LoVo (cell line): ENCODE measurements at places on chromosomes 4 and X.

- no peak for DNase-seq
These were observed 20.6 kb upstream of the BBS12 start for GRCh38 chr4:122711919-122712318.

DNA sequence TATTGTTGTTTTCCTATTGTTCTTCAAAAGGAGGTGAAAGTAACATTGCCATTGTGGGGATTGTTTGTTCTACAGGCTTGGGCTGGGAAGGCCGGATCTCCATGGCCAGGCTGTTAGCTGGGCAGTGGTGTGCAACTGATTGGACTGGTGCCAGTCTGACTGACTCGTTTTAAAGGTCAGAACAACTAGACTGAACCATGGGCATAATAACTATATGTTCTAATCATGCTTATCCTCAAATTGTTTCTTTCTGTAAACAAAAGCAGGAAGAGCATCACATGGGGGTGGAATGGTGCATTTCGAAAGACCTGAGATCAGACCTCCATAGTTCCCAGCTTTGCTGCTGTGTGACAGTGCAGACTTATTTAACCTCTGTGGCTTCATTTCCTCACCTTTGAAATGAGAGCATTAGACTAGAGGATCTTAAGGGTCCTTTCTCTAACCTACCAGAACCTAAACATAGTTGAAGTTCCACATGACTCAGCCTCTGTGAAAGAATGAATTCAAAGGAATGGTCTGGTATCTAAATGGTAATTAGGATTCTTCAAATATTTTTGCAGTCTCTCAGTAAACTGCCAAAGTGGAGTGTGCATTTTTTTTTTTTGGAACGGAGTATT is 66.7 kb upstream of the PGRMC2 start:
- peak; percentile 13 for DNase-seq

DNA sequence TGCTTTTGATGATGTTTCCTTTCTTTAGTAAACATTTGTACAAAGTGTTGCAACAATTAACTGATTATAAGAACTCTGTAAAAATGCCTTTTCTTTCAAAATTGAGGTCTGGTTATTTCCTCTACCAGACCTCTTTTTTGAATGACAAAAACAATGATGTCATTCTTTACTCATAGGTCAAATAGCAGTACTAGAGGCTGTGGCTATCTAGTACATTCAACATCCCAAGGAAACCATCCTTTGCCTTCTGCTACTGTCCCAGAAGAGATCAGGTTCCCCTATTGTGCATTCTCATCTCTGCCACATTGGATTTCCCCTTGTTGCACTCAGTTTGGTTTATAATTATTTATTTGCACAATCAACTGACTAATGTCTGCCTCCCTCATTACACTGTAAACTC is 19.1 kb upstream of the MAD2L1 start:
- no peak for DNase-seq

- DNase-seq = no peak
These were observed 1984.3 kb upstream of the IGFBP7 start for GRCh38 chr4:59094505-59094904.

DNA sequence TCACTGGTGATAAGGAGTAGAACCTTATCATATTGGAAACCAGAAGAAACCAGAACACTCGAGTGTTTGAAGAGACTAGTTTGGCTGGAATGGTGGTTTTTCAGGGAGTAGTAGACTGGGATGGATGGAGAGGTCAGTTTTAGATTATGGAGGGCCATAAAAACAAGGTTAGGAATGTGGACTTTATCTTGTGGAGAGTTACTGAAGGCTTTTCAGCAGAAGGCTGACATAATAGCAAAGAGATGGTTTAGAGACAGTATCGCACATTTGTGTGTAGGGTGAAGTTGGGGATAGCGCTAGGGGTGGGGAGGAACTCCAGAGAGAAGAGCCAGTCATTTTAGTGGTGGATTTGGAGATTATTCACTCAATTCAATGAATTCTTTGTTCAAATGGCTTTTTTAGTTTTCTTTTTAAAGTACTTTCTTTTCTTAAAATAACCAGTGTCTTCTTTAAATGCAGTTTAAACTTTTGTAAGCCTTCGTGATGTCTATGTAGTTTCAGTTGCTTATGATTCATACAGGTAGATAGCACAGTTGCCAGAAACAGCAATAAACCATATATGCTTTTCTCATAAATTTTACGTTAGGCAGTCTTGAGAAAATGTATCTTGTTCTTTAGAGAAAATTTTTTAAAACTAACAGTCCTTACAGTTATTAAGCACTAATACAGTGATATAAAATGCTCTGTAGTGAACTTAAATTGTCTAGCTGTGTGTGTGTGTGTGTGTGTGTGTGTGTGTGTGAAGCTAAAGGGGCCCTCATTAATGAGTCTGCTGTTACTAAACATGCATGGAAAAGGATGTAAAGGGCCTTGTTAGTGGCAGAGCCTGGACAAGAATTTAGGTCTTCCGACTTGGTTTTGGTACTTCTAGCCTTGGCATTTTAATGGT is 3.8 kb downstream of the ARHGAP10 start:
- DNase-seq = no peak

GRCh38 chrX:101287402-101287801 is 3.7 kb downstream of the TAF7L start:
- DNase-seq = peak; percentile 8
